ENCODE measurements at places on chromosomes 4 and X.
A peak's percentile ranks its signal among the peaks of the same experiment; 100 is the strongest.

DNA sequence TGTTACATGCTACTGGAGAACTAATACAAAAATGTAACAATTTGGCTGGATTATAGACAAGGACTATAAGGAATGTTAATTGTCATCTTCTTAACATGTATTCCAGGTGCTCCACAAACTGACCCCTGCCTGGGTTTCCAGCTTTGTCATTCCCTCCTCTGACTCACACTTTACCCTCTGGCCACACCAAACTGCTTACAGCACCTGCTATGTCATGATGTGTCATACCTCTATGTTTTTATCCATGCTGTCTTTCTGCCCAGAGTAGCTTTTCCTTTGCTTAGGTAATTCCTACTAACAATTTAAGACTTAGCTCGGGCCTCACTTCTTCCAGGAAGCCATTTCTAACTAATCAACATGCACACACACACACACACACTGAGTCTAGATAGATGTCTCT lies 14.0 kb upstream of the SHROOM4 start:
- no peak for DNase-seq

GRCh38 chr4:174910271-174910670 lies 7.9 kb upstream of the ADAM29 start:
- no peak for DNase-seq

DNA sequence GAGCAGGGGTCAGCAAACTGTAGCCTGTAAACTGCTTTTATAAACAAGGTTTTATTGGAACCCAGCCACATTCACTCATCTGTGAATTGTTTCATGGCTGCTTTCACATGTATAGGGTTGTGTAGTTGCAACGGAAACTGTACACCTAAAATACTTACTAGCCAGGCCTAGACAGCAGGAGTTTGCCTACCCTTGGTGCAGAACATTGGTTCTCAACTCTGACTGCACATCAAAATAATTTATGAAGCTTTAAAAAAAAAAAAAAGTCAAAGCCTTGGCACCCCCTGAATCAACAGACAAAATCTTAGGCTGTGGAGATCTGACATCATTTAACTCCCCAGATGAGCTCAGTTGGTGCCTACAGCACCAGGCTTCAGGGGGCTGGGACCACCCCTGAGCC lies 27.8 kb downstream of the ADGRA3 start:
- DNase-seq, result no peak

- DNase-seq, result no peak
These were observed 628.3 kb upstream of the MAGEB2 start for GRCh38 chrX:29587107-29587506.

DNA sequence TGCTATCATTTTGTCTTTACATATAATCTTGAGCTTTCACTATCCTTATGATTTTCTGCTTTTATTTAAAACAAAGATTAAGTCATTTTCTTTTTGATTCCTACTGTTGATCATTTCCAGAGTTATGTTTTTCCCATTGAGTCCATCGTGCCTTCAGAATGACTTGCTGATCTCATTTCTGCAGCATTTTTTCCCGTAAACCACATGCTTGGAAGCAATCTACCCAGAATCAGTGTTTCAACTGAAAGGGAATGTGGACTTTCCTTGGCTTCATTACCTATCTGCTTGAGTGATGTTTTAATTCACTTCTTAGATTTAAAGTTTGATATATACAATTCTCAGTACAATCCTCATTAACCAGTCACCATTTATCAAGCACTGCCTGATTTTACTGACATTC lies 192.4 kb upstream of the FSTL5 start:
- DNase-seq, result no peak

DNA sequence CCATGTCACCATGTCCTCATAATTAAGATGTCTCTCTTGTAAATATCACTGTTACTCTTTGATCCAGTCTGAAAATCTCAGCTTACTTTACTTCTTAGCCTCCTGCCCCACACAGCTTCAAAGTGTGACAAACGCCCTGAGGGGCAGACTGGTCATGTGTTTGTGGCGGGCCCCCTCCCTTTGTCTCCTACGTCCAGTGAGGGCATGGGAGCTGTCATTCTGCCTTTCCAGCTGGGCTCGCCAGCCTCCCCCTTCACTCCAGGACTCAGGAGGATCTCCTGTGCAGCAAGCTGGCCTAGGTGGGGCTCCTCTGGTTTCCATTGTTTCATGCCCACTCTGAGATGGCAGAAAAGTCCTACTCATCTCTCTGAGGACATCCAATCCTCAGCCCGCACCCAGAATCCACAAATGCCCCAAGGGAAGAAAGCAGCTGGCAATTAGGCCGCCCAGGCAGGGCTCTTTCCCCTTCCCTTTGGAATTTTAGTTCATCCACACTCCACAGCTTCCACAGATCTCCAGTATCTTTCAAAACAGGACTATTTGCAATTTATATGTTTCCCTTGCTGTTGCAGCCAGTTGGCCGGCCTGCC lies 86.4 kb upstream of the C4orf50 start:
- DNase-seq, result no peak

GRCh38 chr4:154276496-154276895 lies 215.1 kb downstream of the DCHS2 start:
- no peak for DNase-seq

- no peak for DNase-seq
These were observed 319 bp upstream of the MAGEH1 start for GRCh38 chrX:55451626-55451989.

DNA sequence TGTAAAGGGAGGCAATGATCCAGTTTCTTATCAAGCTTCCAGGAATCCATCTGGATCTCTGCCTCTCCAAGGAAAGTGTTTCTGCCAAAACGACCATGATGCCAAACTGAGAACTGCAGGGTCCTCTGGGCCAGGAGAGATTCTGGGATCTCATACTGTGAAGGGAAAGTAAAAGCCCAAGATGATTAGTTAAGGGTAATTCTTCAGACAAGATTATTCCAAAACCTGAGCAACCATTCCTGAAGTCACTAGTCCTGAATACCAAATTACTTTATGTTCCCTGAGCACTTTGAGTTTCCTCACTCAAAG lies 42.0 kb downstream of the SRPX2 start:
- DNase-seq, result no peak

- DNase-seq, result no peak
These were observed 99.0 kb downstream of the AFF2 start for GRCh38 chrX:148599404-148599803.

DNA sequence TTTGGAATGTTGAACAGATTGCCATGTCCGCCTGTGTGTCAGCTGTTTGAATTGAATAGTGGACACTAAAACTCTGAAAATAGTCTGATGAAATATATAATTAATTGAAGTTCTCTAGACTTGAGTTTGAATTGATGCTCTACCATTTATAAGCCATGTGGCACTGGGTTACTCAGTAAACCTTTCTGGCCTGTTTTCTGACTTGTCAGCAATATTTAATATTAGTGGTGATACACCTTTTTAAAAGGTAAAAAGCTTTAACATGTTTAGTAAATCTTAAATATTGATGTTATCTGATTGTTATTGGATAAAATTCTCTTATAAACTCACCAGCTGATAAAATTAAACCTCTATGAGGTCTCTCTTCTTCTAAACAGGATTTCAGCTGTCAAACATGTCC lies 695.4 kb upstream of the HS3ST1 start:
- no peak for DNase-seq

DNA sequence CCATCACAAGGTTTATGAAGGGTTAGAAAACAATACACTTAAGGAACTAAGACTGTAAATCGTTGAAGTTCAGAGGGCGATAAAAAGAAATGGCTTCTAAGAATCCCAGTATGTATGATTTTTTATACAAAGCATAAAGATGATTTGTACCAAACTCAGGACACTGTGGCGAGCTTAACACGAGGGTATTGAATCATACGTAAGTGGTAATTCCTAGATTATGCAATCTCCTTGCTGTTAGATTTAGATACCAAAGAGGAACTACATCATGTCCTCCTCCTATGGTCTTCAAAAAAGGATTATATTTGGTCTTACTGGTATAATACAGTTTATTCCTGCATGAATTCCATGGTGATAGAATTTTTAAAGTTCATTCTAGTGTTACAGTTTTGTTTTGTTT lies 23.9 kb downstream of the NFKB1 start:
- no peak for DNase-seq

- peak; percentile 35 for DNase-seq
These were observed 25.1 kb upstream of the JAKMIP1 start for GRCh38 chr4:6225469-6225868.

GRCh38 chr4:10031668-10032590 lies 10.6 kb upstream of the SLC2A9 start:
- no peak for DNase-seq

- DNase-seq, result no peak
These were observed 51.8 kb downstream of the MAP7D3 start for GRCh38 chrX:136199365-136199764.

GRCh38 chrX:40094041-40094899 lies 3.5 kb downstream of the BCOR start:
- no peak for DNase-seq

DNA sequence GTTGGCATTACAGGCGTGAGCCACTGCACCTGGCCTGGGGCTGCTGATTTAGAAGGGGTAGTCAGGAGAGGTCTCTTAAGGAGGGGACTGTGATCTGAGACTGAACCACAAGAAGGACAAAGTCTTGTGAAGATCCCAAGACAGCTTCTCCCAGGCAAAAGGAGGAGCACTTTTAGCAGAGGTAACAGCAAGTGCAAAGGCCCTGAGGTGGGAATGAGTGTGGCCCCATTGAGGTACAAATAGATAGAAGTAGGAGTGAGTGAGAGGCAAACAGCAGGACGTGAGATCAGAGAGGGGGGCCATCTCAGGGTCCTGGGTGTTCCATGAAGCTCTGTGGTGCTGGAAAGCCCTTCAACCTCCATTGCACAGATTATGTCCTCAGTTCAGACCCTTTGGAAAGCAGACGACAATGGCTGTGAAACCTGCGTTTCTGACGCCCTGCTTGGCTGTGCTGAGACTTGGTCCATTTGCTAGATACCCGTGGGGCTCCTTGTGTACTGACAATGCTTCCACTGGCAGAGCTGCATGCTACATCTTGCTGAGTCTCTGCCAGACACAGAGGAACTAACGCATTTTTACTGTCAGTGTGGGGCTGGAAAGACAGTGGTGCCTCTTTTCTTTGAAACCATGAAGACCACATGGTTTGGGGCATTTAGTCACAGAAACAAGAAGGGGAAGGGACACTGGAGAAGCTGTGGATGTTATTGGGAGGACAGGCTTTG lies 1.3 kb upstream of the CCKAR start:
- DNase-seq, result no peak

- peak; percentile 67 for DNase-seq
These were observed 70.9 kb upstream of the ENPP6 start for GRCh38 chr4:184288451-184289178.

- no peak for DNase-seq
These were observed 58.0 kb upstream of the XIAP start for GRCh38 chrX:123801901-123802300.

Measured in stimulated activated CD8-positive, alpha-beta memory T cell treated with anti-CD3 and anti-CD28 coated beads, Interleukin-4, amount 100 ng/mL, for 48 hours (primary cell).